Stimulated activated effector memory CD8-positive, alpha-beta T cell treated with anti-CD3 and anti-CD28 coated beads, Interleukin-12 subunit alpha, Interleukin-12 subunit beta, amount 100 ng/mL, for 72 hours (primary cell): ENCODE measurements at places on chromosomes 12 and 14.
A peak's percentile ranks its signal among the peaks of the same experiment; 100 is the strongest.

DNA sequence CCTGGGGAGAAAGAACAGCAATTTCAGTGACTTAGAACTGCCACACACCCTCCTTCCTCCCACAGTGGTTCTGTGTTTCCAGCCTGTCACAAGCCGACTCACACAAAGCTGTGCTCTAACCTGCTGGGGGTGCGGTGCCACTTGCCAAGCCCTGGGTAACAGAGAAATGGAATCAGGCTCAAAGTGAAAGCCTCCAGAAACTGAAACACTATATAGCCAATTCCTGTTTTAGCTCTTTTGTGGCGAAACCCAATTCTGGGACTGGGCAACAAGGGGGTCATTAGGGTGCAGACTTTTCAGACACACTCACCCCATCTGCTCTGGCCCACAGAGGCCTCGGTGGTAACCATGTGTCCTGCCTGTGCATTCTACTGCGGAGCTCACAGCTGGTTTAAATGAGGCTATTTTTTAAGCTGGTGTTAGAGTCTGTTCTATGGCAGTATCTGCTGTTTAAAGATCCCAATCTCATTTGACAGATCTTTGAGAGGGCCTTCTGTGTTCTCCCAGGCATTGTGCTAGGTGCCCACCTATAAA lies 15.2 kb upstream of the ACTR6 start:
- DNase-seq, result no peak

DNA sequence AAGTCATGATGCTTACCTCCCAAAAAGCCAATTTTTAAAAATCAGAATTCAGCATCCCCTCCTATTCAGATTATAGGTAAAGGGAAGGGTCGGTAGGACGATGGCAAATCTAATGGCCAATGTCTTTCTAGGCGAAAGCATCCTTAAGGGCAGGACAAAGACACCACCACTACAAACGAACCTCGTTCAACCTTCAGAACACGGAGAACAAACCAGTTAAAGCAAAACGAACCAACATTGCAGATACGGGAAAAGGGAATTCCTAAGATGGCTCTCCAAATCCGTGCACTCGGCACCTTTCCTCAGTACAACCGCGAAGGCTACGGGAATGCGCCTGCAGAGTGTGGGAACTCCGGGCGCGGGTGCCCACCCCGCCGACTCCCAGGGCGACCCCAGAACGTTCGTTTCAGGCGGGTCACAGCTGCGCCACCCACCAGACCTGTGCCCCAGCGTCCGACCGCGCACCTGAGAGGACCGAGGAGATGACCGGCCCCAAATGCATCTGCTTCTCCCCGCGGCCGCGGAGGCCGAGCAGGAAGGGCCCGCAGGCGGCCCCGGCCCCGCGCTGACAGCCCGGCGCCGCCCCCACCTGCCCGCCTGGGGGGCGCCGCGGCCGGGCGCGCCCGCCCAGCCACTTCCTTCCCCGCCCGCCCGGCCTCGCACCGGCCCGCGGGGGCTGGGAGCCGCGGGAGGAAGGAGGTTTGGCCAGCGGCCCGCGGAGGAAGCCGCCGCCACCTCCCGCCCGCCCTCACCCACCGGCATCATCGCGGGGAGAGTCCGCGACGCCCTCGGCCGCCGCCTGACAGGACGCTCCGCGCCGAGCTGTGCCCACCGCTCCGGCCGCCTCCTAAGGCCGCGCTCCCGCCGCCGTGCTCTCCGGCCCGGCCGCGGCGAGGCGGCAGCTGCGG lies 578 bp downstream of the PPP1R13B start:
- DNase-seq, result no peak

GRCh38 chr14:101192661-101193000 lies 289.1 kb upstream of the RTL1 start:
- DNase-seq, result no peak

DNA sequence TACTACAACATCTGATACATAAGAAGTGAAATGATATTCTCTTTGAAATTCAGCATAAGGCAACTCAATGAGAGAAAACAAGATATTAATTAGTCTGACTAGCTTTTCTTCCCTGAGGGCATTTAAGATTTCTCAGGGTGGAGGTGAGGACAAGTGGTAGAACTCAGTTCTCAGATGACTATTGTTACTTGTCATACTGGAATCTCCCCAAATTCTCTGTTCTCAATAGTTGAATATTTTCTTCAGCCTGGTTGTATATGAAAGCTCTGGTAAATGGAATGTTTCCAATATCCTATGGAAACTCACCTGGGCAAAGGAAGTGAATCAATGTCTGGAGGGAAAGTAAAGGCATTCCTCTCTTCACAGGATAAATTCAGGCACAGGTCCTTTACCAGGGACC lies 18.2 kb upstream of the ITGA5 start:
- no peak for DNase-seq

DNA sequence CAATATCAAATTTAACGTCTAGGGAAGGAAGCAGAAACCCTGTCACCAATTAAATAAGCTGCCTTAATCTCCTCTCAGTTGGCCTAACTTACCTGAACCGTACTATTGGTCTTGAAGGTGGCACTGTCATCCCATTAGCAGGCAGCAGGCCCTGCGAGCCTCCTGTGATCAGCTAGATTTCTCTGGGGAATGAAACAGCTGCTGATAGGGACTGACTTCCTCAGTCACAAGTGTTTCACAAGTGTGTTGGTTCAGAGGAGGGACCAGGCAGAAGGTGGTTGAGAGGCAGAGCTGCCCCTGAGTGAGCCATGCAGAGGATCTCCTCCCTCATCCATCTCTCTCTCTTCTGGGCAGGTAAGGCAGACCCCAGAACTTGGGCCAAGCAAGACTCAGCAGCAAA lies 166.8 kb downstream of the DAD1 start:
- DNase-seq, result no peak

DNA sequence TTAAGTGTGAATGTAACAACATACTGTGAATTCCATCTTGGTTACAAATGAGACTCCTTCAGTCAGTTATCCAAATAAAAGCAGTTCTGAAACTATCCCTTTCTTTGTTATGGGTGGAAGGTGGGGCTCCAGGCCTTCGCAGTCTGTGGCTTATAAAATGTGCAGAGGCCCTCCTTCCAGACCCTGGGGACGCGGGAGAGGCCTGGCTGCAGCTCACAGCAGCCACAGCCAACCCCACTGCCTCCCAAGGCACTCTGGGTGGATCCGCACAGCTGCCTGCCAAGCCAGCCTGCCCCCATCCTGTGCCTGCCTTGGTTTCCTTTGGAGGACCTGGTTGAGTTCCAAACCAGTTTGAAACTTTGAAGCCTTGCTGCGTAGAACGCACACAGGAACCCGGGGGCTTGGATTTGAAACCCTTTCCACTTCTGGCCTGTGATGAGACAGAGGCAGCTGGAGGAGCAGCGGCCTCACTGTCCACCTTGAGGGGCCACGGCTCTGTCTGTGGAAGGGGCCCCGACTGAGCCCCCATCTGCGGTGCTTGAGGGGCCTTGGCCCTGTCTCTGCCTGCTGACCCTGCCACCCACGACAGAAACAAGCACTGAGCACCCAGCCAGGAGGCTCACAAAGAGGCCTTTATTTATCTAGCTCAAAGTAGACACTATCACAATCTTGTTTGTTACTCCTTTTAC lies 30.4 kb downstream of the CCNK start:
- DNase-seq, result no peak

DNA sequence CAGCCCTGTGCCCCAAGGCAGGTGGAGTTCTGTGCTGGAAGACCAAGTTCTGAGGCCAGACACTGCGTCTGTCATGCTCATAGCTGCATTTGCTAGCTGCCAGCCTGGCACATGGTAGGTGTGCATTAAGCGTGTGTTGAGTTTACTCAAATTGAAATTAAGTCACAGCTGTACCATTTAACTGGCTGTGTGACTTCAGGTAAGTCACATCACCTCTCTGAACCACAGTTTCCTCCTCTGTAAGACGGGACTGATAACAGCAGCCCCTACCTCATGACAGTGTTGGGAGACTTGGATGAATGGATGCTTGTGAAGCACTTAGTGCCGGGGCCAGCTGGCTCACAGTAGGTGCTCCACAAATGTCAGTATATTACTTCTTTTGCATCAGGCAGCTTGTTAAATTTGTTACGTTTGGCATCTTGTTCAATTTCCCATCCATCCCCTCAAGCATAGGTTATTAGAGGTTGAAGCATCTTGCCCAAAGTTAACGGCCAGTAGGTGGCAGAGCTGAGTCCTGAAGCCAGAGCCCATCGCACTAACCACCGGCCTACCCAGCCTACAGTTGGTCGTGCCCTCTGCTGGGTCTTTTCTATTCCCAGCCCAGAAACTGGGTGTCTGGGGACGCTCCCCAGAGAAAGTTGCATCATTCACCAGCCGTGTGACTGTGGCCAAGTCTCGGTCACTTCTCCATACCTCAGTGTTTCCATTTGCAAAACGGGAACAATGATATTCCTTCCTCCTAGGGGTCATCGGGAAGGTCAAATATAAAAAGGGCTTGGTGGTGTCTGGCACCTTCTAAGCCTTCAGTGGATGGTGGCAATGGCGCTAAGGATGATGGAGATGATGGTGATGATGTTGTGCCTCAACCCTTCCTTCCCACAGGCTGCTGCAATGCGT lies 4.5 kb downstream of the DAO start:
- DNase-seq, result peak; percentile 85

- DNase-seq, result no peak
These were observed 43.6 kb downstream of the AMN start for GRCh38 chr14:102965971-102966655.

DNA sequence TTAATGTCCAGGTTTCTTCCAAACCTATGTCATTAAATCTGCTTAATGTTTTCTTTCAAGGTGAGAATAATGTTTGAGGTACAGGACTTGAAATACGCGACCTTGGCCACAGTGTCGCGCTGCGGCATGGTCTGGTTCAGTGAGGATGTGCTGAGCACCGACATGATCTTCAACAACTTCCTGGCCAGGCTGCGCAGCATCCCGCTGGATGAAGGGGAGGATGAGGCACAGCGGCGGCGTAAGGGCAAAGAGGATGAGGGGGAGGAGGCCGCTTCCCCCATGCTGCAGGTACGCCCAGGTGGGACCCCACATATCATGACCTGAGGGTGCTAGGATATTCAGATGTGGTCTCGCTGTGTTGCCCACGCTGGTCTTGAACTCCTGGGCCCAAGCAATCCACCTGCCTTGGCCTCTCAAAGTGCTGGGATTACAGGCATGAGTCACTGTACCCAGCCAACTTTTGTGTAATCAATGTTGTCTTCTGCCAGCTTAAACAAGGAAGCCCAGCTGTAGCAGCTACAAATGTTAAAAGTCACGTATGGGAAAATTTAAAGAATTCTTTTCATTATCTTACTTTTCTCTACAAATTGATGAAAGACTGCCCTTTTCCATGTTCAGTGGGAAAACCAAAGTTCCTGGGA lies 50.8 kb downstream of the DYNC1H1 start:
- no peak for DNase-seq

DNA sequence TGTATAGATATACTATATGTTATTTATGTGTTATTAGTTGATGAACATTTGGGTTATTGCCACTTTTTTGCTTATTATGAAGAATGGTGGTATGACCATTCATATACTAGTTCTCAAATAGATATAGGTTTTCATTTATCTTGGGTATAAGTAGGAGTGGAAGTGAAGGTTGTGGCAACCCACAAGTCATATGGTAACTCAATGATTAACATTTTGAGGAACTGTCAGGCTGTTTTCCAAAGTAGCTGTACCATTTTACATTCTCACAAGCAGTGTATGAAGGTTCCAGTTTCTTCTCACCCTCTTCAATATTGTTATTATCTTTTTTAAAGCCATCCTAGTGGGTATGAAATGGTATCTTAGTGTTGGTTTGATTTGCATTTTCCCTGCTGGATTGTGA lies 19.0 kb upstream of the MSRB3 start:
- no peak for DNase-seq

- DNase-seq, result peak; percentile 82
These were observed 1.3 kb downstream of the PRPH start for GRCh38 chr12:49296034-49296835.

DNA sequence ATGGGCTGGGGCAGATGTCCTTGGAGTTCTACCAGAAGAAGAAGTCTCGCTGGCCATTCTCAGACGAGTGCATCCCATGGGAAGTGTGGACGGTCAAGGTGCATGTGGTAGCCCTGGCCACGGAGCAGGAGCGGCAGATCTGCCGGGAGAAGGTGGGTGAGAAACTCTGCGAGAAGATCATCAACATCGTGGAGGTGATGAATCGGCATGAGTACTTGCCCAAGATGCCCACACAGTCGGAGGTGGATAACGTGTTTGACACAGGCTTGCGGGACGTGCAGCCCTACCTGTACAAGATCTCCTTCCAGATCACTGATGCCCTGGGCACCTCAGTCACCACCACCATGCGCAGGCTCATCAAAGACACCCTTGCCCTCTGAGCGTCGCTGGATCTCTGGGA lies 2.7 kb upstream of the SMIM41 start:
- no peak for DNase-seq

DNA sequence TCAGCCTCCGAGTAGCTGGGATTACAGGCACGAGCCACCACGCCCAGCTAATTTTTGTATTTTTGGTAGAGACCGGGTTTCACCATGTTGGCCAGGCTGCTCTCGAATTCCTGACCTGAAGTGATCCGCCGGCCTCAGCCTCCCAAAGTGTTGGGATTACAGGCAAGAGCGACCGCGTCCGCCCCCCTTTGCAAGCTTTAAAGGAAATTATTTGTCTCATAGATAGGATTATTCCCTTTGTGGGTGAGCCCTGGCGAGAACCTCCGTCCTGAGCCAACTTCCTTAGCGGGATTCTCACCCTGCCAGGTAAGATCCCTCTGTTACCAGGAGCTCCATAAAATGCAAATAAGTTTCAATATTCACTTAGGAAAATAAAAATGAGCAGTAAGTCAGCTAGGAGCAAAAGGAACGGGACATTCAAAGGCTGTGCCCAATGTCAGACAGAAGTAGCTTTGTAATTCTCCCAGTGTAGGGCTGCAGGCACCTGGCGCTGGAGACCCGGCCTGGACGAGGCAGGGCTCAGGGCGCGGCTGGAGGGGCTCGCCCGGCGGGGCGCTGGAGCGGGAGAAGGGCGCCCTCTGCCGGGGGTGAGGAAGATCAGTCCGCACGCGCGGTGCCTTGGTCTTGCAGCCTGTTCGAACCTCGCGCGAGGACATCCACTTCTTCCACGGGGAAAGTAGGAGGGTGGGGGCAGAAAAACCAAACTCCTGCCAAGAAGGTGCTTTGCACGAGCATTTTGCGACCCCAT lies 47.2 kb upstream of the PLXNC1 start:
- peak; percentile 82 for DNase-seq

DNA sequence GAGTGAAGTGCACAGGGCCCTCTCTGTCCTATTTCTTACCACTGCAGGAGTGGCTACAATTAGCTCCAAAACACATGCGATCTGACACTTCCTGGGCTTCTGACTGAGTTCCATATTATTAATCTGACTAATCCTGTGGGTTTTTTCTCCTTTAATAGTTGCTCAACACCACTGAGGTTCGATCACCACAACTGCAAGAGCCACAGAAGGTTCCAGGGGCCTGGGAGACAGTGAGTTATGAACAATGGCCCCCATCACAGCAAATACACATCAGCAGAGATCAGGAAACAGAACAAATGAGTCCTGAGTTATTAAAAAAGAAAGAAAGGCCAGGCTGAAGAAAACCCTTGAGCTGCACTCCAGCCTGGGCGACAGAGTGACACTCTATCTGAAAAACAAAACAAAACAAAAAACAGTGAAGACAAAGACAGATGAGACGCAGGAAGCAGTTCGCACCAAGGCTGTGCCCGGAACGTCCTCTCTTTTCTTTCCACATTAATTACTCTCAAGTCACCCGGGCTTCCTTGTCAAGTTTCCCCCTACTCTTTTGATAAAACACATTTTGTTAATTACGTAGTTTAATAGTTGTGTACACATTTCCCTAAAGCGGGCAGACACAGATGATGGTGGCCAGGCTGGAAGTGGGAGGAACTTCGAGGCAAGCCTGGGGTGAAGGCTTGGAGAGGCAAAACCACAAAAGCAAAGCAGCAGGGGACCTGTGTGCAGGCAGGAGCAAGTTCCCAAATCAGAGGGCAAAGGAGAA lies 42.7 kb downstream of the CDC42BPB start:
- no peak for DNase-seq
